Stimulated activated CD8-positive, alpha-beta memory T cell treated with anti-CD3 and anti-CD28 coated beads, Interleukin-15, amount 100 ng/mL, for 4 hours (primary cell): ENCODE measurements at places on chromosomes 4 and X.

GRCh38 chr4:87391576-87392054 is 627 bp upstream of the HSD17B11 start:
- no peak for DNase-seq

DNA sequence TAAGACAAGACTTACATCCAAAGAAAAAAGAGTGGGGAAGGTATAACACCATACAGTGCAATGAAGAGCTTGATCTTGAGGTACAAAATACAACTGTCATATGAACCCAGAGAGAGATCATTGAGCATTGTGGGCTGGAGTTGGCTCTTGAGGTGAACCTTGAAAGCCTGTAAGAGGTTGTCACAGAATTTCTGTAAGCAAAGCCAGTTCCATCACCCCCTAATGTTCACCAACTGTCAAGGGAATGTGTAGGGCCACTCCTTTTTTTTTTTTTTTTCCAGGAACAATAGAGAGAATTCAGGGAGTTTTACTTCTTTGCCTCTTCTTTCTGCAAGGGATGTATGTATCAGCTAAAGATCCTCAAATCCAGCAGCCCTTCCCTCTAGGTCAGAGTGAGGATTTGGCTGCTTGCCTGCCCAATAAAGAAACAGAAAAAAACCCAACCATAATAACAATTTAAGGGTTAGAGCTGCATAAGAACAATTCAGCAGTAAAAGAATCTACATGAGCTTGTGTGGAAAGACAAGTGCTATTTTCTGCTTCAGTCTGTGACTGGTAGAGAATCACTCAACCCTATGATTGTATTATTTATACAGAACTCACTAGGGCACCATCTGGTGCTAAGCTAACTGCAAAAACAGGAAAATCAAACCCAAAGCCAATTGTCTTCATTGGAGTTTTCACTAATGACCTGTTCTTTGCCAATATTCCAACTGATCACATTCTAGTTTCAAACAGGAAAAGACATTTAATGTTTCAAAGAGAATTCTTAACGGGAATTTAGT is 217.5 kb upstream of the TEX13C start:
- DNase-seq = no peak

DNA sequence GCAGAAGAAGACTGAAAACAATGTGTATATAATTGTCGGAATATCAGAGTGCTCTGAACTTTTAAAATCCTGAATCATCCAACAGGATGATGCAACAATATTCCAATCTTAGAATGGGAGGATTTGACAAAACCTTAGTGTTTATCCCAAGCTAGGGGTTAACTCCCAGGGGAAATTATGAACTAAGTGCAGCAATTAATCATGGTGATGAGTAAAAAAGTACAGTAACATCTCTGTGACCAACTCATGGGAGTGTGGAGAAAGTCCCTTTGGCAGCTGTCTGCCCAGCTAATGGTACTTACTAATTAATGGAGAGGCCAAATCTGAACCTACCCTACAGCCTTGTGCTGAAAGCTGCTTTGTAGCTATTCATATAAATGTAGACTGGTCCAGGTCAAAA is 257.6 kb upstream of the DDX53 start:
- no peak for DNase-seq

GRCh38 chr4:76203541-76203940 is 10.1 kb downstream of the SCARB2 start:
- DNase-seq = no peak

- DNase-seq = no peak
Observed at GRCh38 chr4:188372058-188372457, 232.8 kb downstream of the TRIML1 start.

- no peak for DNase-seq
Observed at GRCh38 chr4:114025176-114025777, 45.8 kb upstream of the ARSJ start.

DNA sequence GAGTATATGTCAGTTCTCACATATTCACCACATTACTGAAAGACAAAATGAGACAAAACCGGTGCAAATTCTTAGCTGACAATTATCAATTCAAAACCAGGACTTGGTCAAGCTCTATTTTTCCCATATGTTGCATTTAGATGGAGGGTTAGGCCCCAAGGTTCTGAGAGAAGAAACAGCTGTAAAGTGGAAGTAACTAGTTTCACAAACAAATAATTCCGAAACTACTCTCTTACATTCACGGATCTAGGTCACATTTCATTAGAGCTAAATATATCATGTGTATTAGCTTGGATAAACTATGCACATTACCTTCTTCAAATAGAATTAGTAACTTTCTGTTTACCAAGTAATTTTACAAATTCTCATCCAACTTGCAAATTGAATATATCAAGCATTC is 3.7 kb upstream of the GABRA2 start:
- DNase-seq = no peak

- no peak for DNase-seq
Observed at GRCh38 chr4:48604527-48604926, 114.5 kb downstream of the ZAR1 start.

DNA sequence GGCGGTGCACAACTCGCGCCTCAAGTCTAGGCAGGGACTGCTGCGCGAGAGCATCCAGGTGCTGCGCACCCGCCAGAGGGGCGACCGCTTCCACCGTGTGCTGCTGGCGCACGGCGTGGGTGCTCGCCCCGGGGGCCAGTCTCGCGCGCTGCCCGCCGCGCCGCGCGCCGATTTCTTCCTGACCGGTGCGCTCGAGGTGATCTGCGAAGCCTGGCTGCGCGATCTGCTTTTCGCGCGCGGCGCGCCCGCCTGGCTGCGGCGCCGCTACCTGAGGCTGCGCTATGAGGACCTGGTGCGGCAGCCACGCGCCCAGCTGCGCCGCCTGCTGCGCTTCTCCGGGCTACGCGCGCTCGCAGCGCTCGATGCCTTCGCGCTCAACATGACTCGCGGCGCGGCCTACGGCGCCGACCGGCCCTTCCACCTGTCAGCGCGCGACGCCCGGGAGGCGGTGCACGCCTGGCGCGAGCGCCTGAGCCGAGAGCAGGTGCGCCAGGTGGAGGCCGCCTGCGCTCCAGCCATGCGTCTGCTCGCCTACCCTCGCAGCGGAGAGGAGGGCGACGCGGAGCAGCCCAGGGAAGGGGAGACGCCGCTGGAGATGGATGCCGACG is 1.3 kb downstream of the CHST7 start:
- DNase-seq = no peak

DNA sequence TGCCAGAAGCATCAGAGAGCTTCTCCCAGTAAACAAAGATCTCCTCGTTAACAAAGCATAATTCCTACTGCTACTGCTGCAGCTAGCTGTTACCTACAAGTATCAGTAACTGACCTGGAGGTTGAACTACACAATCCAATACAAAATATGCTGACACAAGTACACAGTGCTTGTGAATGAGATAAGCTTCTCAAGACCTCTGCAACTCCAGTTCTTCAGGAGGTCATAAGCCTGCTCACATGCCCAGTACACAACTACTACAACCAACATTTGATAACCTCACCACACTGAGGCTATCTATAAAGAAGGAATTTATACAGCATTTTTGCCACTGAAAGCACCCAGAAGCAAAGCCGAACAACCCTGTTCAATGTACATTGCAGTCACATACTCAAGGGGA is 66.7 kb upstream of the SMARCAD1 start:
- DNase-seq = no peak

- DNase-seq = no peak
Observed at GRCh38 chr4:21209860-21210259, 509.6 kb downstream of the PACRGL start.

- DNase-seq = no peak
Observed at GRCh38 chrX:134718966-134719317, 60.7 kb upstream of the PLAC1 start.

DNA sequence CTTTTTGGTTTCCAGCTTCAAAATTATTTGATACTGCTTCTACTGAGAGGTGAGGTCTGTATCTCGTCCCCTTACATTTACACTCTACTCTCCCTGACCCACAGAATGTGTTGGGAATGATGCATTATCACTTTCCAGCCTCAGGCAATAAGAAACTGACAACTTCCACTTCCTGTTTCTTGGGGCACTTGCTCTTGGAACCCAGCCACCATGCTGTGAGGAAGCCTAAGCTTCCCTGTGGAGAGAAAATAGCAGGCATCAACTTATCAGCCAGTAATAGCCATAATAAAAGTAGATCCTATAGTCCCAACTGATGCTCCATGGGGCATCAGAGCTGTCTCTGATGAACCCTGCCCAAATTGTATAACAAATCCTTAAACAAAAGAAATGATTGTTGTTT is 32.6 kb downstream of the RELL1 start:
- no peak for DNase-seq

GRCh38 chr4:70674731-70675130 is 8.4 kb upstream of the JCHAIN start:
- no peak for DNase-seq

GRCh38 chrX:109844986-109845385 is 111.9 kb upstream of the ACSL4 start:
- DNase-seq = no peak

- DNase-seq = no peak
Observed at GRCh38 chr4:186840222-186840701, 116.6 kb upstream of the FAT1 start.

DNA sequence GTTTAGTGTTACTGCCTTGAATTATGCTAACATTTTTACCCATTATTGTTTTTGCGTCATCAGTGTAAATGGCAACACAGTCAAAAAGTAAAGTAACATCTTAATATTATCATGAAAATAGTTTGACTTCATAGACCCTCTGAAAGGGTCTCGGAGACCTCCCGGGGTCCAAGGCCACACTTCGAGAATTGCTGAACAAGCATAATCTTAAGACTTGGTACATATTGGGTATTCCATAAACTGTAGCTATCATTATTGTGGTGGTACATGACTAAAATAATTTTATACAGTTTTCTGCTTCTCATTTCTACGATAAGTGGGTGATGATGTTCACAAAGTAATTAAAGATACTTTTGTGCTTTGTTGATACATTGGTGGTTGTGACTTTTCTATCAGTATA is 32.6 kb downstream of the FABP2 start:
- DNase-seq = no peak

DNA sequence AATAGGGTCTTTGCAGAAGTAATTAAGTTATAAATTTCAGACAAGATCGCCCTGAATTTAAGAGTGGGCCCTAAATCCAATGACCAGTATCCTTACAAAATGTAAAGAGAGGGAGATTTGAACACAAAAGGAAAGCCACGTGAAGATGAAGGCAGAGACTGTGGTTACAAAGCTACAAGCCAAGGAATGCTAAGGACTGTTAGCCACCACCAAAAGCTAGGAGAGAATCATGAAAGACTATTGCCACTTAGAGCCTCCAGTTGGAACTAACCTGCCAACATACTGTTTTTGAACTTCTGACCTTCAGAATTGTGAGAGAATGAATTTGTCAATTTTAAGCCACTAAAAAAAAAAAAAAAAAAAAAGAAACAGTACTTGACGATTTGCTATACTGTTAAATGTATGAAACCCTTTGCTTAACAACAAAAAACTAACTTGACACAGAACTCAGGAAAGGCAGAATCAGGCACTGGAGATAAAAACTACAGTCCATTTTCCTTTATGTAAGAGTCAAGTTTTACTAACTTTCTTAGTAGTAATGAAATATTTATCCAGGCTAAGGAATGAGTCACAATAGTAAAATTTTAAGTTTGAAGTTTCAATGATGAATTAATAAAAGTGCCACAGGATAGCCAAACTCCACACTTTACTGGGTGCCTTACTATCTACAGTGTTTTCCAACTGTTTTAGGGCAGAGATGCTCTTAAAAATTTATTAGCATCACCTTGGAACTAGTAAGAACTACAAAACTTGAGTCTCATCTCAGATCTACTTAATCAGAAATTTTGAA is 25.1 kb downstream of the DHX15 start:
- DNase-seq = no peak

GRCh38 chr4:33837043-33837838 is 2407.1 kb downstream of the ARAP2 start:
- DNase-seq = no peak

GRCh38 chr4:101347557-101348366 is 436 bp upstream of the PPP3CA start:
- peak; percentile 99 for DNase-seq

- no peak for DNase-seq
Observed at GRCh38 chr4:142519342-142519741, 326.8 kb downstream of the INPP4B start.

DNA sequence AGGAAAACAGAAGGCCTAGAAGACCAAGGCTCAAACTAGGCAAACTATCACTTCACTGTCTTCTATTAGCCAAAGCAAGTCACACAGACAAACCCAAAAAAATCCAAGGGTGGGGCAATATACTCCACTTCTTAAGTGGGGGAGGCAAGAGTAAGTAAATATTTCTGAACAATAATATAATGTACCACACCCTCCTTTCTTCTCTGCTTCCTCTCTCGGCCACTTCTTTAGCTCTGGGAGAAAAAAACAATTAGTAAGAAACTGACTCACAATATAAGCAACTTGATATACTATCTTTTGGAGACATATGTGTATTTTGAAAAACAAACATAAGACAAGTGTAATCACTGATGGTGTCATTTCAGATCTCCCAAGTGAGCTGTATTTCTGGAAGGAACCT is 14.8 kb downstream of the DCAF8L1 start:
- no peak for DNase-seq

DNA sequence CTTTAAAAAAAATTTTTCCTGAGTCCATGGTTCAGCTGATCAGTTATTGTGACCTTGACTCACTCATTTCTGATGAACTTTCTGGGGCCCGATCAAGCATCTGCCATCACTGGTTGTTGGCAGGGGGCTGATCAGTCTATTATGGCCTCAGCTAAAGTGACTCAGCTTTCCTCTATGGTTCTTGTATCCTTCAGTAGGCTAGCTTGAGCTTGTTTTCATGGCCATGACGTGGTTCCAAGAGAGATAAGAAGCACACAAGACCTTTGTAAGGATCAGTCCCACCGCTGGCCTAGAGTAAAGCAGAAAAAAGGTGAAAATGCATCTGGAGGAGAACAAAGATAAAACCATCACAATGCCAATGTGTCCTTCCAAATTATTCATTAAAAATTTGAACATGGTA is 29.8 kb upstream of the EPGN start:
- DNase-seq = no peak

DNA sequence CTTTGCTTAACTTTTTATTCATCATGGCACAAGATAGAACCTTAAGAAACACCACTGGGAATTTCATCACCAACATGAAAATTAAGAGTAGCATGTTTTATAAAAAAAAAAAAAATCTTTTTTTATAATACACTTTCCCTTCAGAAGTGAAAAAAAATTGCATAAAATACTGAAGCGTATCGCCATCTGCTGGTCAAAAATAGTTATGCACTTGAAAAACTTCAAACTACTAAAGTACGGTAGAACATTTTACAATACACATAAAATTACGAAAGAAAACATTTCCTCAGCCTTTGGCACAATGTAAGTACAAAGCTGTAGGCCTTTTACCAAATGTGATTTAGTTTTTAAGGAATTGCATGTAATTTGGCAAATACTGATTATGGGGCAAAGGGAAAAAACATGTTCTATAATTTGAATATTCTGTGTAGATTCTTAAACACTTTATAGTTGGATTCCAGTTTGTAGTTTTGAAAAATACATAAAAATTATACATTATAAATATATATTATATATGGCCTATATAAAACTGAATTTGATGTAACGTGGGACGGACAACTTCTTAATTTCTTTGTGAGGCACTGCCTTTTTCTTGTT is 26.5 kb downstream of the HCCS start:
- DNase-seq = no peak

- DNase-seq = no peak
Observed at GRCh38 chr4:149409146-149409545, 406.5 kb downstream of the IQCM start.
